GM12878 (cell line): ENCODE measurements at places on chromosomes 13 and 19.

DNA sequence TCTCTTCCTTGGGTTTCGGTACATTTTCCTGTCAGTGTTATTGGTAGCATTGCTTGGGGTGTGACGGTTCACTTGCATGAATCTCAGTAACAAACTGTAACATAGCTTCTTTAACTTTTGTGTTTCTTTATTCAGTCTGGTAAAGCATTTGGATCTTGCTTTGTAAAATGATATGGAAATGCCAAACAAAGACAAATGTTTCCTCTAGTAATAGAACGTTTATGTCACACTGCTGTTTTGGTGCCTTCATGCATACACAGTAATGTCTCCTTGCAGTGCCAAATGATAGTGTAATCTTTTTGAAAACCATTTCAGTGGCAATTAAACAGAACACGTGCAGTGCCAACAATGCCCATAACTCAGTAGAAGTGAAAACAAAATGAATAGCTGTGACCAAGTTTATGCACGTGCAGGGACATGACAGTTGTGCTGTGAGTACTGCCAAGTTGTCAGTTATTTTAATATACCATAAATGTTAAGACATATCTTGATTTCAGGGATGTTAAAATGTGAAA lies 110.8 kb downstream of the RXFP2 start:
- no peak for DNase-seq

DNA sequence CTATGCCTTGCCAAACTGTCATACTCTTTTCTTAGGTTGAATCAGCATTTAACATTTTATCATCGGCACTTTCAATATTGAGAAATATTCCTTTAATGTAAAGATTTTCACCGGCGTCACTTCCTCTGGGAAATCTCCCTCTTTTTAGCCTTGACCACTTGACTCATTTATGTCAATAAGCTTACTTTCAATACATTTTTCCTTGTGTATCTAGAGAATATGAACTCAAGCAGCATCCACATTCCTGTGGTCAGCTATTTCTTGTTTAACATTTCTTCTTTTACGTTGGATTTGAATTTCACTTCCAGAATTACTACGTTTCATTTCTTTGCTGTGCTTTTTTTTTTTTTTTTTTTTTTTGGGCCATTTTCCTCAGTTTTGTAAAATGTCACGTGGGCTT lies 271.2 kb upstream of the HTR2A start:
- DNase-seq: no peak

GRCh38 chr13:85985797-85986196 lies 186.6 kb upstream of the SLITRK6 start:
- no peak for DNase-seq

GRCh38 chr19:9431475-9431874 lies 3.9 kb downstream of the ZNF266 start:
- no peak for DNase-seq

DNA sequence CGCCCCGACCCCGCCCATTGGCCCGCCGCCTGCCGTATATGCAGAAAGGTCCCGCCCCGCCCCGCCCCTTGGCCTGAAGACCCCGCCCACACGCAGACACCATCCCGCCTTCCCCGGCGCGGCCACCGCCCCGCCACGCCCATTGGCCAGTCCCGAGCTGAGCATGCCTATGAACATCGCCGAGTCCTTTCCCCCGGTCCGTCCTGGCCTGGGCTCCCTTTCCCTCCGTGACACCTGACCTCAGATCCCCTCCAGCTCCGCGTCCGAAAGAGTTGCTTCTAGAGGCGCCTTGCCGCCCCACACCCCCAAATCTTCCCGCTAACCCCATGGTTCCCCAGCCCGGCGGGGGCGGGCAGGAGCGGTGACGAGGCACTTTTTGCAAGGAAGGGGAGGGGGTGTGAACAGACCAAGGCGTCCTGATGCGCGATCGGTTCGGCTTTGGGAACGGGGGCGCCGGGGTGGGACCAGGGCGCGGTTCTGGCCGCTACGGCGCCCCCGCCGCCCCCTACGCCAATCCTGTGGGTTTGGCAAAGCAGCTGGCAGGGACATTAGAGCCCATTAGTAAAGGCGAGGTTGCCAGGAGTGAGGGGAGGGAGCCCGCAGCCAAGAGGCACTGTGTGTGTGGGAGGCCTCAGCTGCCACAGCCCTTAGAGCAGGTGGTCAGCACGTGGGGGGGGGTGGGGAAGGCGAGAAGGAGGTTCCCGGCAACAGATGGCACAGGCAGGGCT lies 406 bp upstream of the NUMBL start:
- DNase-seq: peak; percentile 53

DNA sequence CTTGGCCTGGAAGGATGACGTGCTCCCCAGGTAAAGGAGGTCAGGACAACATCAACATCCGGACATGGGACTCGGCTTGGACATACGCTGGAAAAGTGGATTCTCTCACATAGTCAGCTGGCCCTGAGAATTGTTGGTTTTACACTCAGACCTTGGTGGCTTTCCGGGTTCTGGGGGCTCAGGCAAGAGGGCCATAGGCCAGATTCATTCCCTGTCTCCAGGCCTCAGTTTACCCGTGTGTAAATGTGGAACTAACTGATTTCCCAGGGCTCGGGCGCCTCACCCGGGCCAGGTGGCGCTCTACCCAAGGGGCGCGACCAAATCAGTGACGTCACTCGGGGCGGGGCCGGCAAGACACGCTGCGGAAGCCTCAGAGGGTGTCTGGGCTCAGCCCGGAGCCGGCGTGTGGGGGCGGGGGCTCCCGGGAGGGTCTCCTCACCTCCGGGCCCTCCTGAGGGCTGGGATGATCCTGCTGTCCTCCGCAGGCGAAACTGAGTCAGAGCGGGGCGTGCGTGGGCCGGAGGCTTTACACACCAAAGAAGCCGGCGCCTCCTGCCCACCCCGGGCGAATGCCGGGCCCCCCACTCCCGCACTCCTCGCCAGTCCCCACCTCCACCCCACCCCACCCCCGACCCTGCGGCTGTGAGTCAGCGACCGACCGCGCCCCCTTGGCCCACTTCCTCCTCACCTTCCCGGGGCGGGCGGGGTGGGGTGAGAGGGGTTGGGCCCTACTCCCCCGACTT lies 862 bp upstream of the VASP start:
- peak; percentile 64 for DNase-seq

DNA sequence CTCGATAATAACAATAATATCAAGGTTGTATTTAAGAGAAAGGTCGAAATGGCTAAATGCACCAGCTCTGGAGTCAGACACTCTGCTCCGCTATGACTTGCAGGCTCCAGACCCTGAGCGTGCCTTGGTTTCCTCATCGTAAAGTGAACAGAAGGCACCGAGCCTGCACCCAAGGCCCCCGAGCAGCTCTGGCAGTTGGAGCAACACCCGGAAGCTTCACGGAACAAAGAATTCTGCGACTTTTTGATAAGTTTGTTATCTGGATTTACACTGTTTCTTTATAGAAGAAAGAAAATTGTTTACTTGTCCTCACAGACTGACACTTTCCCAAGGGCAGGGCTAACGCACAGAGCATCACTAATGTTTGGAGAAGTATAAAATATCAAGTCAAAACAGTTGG lies 4.4 kb downstream of the GRTP1 start:
- DNase-seq: no peak
